Smooth muscle cell of bladder (primary cell): ENCODE measurements at places on chromosomes 16 and 17. TPM values are rescaled to one million over a fixed set of nuclear protein-coding genes. Genes with fewer than 3 reads are reported as not detected.

GPR179 gene
- under 0.01 TPM in 2 replicates for total RNA-seq

ASB16 gene
- total RNA-seq = under 0.01 and 0.09 TPM in 2 replicates

PPM1D gene
- 6.7 and 11.0 TPM in 2 replicates for total RNA-seq

TBC1D3I gene
- 0.09 and 0.28 TPM in 2 replicates for total RNA-seq

NACA2 gene
- total RNA-seq = not detected in 2 replicates

HLF gene
- under 0.01 TPM in 1 of 2 replicates, not detected in the other for total RNA-seq

IL32 gene
- total RNA-seq = 2.1 and 8.2 TPM in 2 replicates

MYH8 gene
- total RNA-seq = under 0.01 TPM in 1 of 2 replicates, not detected in the other

HSPB9 gene
- not detected in 2 replicates for total RNA-seq

ABCA6 gene
- 9.9 and 20.2 TPM in 2 replicates for total RNA-seq

CLEC18B gene
- total RNA-seq = 0.14 and 0.55 TPM in 2 replicates

HOXB7 gene
- not detected in 2 replicates for total RNA-seq

ALDH3A2 gene
- total RNA-seq = 37.8 and 57.2 TPM in 2 replicates

HIC1 gene
- total RNA-seq = 20.5 and 27.2 TPM in 2 replicates

CTRB1 gene
- not detected in 2 replicates for total RNA-seq

TEX14 gene
- under 0.01 TPM in 1 of 2 replicates, not detected in the other for total RNA-seq

PDF gene
- total RNA-seq = 7.1 and 9.5 TPM in 2 replicates

ACSM3 gene
- 0.71 and 0.83 TPM in 2 replicates for total RNA-seq

HASPIN gene
- 0.71 and 0.83 TPM in 2 replicates for total RNA-seq

HP gene
- not detected in 2 replicates for total RNA-seq

FBXO39 gene
- under 0.01 and 0.14 TPM in 2 replicates for total RNA-seq

SLC4A1 gene
- not detected in 2 replicates for total RNA-seq

TVP23A gene
- not detected in 2 replicates for total RNA-seq

C17orf78 gene
- total RNA-seq = not detected in 2 replicates

PIK3R5 gene
- not detected in 2 replicates for total RNA-seq

ALOX12B gene
- total RNA-seq = not detected in 2 replicates

BCAS3 gene
- 22.2 and 32.1 TPM in 2 replicates for total RNA-seq

XAF1 gene
- total RNA-seq = 20.3 and 40.0 TPM in 2 replicates

DHRS7C gene
- total RNA-seq = not detected in 2 replicates

IGFBP4 gene
- total RNA-seq = 450 and 539 TPM in 2 replicates

UQCRC2 gene
- 191 and 214 TPM in 2 replicates for total RNA-seq

CMTM2 gene
- total RNA-seq = not detected in 2 replicates

NDRG4 gene
- total RNA-seq = 8.7 and 19.8 TPM in 2 replicates

SLC25A39 gene
- total RNA-seq = 44.5 and 56.5 TPM in 2 replicates

ODAD4 gene
- 0.74 and 1.1 TPM in 2 replicates for total RNA-seq
